ENCODE measurements at places on chromosomes 16 and 17. TPM values are rescaled to one million over a fixed set of nuclear protein-coding genes. Genes with fewer than 3 reads are reported as not detected.

DNA sequence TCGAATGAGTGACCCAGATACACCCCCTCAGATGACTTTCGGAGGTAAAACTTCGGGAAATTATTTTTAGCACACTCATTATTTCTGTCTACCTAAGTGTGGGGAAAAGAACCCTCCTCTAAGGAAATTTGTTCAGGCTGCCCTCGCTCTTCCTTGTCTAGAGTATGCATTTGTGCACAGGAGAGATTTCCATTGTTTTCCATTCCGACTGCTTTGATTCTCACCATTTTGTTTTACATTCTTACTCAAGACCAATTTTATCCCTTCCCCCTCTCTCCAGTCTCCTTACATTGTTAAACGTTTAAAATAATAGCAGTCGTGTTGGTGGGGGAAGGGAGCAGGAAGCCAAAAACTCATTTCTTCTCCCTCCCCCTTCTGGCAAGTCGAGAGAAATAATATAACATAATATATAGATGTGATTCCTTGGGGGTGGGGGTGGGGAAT lies 1.5 kb upstream of the CHD3 start:
- DNase-seq = no peak

TCAP gene
- total RNA-seq = 1.4 TPM

GRCh38 chr17:51060396-51060795 lies 60.3 kb downstream of the SPAG9 start:
- DNase-seq = no peak

- no peak for DNase-seq
Observed at GRCh38 chr16:11400076-11400475, 54.8 kb downstream of the RMI2 start.

DNA sequence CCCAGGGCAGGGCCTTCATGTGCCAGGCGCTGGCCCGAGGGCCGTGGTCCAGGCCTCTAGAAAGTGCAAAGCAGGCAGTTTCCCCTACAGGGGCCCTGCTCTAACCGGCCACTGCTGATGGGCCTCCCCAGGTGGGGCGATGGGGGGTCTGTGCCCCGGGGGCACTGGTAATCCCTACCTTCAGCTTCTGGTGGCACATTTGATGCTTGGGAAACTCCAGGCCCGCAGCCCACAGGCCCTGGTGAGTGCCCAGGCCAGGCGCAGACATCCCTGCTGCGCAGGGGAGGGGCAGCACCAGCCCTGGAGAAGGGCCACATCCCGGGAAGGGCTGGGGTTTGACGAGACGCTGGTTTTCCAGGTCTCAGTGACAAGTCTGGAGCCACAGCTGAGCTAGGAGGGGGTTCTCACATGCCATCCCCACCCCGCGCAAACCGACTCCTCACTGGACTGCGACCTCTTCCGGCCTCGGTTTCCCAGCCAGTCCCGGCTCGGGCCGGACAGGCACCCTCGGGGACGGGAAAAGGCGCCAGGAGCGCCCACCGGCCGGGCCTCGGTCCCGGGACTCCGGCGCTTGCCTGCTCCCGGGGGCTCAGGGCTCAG lies 1.6 kb downstream of the DOC2B start:
- DNase-seq = no peak

DNA sequence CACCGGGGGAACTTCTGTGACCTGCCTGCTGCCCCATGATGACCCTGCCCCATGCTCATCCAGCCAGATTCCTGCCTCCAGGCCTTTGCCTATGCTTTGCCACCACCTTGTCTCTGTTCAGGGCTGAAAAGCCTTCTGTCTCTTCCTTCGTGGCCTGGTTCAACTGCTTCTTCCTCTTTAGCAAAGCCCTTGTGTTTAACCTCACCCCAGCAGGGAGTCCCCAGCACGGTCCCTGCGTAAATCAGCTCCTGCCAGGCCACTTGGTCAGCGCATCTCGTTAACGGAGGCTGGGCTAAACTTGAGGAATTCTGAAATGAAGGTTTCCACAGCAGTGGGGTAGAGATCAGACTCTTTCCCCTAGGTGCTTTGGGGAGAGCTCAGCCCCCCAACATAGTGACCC lies 16.1 kb upstream of the KCNJ12 start:
- no peak for DNase-seq
